ENCODE measurements at places on chromosomes 7 and 10.

DNA sequence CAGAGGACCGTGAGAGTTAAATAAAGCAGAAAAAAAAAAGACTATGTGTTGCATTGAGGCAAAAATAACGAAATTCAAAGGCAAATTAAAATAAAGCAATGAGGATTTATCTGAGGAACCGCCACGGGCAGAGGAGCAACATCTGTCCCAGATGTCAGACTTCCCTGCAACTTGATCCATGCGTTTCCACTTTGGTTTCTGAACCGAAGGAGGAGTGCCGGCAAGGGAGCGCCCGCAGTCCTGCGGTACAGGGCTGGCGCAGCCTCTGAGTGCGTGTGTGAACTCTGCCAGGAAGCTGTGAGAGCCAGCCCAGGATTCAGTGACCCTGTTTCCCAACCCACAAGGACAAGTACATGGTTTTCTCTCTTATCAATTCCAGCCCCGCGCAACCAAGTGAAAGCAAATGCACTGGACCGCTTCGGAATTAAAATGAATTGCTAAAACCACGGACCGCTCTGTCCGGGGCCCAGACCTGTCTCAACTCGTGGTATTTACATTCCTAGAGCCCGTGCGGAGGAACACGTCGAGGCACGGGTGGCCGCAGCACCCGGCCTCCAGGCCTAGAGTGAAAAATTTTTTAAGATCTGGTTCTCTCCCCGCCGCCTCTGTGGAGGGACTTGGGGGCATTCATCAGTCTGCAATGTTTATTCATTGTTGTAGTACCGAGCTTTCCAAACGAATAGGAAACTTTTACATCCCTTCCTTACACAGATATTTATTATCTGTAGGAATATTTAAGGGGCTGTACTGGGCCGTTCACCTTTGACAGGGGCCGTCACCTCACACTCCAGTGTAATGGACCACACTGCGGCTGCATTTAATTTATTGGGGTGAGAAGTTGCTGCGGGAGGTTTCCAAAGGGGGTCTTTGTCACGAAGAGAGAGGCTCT, 291.5 kb upstream of the NFE2L3 start:
- no peak for DNase-seq

DNA sequence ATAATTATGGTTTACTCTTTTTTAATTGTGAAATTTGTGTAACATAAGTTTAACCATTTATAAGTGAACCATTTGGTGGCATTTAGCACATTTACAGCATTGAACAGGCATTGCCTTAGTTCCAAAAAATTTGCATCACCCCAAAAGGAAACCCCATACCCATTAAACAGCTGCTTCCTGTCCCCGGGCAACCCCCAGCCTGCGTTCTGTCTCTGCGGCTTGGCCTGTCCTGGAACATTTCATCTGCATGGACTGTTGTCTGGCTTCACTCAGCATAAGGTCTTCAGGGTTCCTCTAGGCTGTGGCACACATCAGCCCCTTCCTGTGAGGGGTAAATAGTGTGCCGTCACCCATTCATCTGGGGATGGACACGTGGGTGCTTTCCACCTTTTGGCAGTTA, 6.9 kb downstream of the RET start:
- DNase-seq: no peak

DNA sequence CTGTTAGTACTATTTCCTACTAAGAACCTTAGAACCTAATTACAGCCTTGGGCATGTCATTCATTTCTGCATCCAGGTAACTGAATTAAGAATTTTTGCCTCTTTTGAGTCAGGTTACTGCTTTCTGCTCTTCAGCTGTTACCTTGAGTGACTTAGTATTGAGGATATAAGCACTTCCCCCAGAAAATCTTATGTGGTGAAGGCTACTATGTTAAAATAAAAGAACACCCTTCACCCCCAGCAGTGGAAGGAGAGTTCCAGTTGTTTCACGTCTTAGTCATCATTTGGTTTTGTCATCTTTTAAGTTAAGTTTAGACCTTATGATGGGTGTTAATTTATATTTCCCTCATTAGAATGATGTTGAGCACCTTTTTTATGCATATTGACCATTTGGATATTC, 82.8 kb downstream of the GLCCI1 start:
- DNase-seq: no peak

- DNase-seq: no peak
Observed at GRCh38 chr7:124918662-124919061, 11.0 kb downstream of the POT1 start.

GRCh38 chr10:77626266-77626935, 11.2 kb downstream of the KCNMA1 start:
- no peak for DNase-seq

GRCh38 chr10:9645928-9646600, 1371.6 kb upstream of the CELF2 start:
- DNase-seq: no peak

- no peak for DNase-seq
Observed at GRCh38 chr7:46583656-46584055, 662.6 kb upstream of the IGFBP3 start.

DNA sequence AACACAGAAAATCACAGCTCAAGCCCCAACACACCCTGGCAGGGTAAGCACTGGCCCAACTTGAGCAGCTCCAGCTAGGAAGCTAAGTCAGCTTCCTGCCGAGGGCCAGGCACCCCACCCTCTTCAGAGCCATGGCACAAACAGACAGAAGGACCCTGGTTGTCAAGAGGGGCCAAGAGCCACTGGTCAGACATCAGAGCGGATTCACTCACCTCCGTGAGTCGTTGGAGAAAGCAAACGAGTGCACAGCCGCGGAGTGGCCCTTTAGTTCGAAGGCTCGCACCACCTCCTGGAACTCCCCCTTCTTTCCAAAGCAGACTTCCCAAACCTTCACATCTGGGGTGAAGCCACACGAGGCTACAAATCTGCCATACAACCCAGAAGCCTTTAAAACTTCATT, 7.4 kb downstream of the TBL2 start:
- DNase-seq: no peak

DNA sequence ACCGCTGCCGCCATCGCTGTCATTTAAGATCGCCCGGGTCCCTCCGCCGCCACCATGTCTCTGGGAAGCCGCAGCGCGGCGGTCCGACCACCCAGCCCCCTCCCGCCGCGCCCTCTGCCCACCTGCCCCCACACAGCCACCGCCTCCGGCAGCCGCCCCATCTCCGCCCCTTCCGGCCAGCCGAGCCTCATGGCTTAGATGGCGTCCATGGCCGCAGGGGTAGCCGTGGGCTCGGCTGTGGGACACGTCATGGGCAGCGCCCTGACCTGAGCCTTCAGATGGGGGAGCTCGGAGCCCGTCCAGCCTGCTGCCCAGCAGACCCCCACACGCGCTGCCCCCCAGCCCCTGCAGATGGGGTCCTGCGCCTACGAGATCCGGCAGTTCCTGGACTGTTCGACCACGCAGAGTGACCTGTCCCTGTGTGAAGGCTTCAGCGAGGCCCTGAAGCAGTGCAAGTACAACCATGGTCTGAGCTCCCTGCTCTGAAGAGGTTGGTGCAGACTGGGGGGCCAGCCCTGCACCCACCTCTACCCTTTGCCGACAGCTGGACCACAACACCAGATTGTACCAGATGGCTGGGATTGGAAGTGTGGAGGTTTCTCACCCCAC, 38.0 kb upstream of the TARP start:
- DNase-seq: peak; percentile 23

DNA sequence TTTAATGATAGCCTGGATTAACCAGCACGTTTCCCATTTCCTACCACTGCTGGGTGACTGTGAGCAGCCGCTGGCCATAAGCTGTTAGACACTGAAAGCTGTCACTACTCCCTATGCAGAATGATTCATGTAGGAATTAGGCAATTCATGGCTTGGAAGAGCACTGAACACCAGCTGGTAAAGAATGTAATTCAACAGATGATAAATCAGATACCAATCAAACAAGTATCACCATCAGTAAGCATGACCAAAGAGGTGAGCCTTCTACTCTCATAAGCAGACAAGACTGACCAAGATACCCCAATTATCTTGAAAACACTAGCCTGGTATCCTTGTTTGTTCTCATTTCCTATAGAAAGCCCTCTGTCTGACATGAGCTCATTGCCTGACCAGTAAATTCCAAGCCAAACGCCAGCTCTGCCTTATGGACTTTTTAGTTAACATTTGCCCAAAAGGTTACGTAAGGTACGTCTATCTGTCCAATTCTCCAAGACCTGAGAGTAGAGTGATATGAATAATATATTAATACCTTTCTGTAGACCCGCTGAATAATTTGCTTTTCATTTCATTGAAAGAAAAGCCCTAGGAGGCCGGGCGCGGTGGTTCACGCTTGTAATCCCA, 127.7 kb downstream of the ELMO1 start:
- no peak for DNase-seq

GRCh38 chr10:22683140-22683389, 31.3 kb downstream of the PIP4K2A start:
- DNase-seq: no peak
